ENCODE measurements at places on chromosomes 5 and 9. TPM values are rescaled to one million over a fixed set of nuclear protein-coding genes. Genes with fewer than 3 reads are reported as not detected.

Gene IFNA2
- total RNA-seq = not detected

Gene NMUR2
- not detected for total RNA-seq

Gene PCDHGA9
- total RNA-seq = 11.1 TPM

Gene DAB2IP
- 18.7 TPM for total RNA-seq

Gene ARHGEF37
- total RNA-seq = 1.6 TPM

Gene TIFAB
- total RNA-seq = not detected

Gene SMIM33
- total RNA-seq = not detected

Gene PCDHA6
- 0.52 TPM for total RNA-seq

Gene STC2
- total RNA-seq = 320 TPM

Gene CNTFR
- total RNA-seq = not detected

Gene CDX1
- total RNA-seq = 0.22 TPM

Gene RMRP
- 21,117 TPM for total RNA-seq

Gene PCDHB7
- total RNA-seq = 2.0 TPM

Gene IFNA14
- total RNA-seq = not detected

Gene CWC27
- total RNA-seq = 22.3 TPM

All from articular chondrocyte of knee joint (primary cell).